ENCODE measurements at places on chromosomes 2 and 18.

DNA sequence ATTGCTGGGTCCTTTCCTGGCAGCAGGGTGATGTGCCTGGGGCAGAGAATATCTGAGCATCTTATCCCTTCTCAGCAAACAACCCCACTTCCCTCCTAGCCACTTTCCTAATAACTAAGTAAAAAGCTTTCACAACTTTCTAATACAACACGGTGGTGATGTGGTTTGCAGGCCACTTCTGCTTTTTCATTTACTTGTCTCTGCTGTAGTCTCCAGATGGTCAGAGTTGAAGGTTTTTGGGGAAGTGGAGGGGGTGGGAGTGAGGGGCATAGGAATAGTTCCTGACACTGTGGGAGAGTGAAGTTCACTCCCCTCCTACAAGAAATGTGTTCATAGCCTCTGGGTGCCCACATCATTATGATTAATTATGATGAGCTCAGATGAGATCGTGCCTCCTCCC lies 11.6 kb downstream of the OXER1 start:
- no peak for DNase-seq

- DNase-seq, result no peak
Measured at GRCh38 chr18:26562568-26562967, 14.2 kb upstream of the KCTD1 start.

DNA sequence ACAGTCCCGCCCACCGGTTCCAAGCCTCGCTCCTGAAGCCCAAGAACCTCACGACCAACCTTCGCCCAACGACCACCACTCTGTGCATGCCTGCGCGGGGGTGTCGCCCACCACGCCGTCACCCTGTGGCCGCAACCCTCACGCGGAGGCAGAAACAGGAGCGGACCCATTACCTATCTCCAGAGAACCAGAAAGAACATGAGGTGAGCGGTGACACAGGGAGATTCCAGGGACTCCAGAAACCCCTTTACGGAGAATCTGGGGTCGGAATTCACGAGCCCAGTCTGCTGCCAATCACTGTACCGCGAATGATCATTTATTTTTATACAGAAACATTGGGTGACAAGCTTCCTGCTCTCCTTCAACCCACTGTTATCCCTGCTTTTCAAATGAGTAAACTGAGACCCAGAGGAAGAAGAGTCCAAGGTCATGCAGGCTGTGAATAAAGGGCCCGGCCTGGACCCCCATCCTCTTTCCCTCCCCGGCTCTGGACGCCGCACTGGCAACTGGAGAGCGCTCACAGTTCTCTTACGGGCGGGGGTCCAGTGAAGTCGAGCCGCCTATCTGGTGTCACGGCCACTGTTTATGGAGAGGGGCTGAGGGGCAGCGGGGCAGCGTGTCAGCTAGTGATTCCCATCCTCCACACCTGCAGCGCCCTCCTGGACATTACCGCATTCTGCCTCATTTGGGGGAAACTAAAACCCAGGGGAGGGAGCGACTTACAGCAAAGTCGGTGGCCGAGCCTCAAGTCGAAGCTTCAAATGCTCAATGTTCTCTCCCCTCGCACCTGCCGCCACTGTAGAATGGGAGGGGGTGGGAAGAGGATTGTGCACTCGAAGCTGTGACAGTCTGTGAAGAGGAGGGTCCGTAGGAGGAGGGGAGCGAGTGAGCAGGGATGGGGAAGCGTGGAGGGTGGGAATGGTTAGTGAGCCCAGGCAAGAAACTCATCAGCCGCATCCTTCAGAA lies 723 bp upstream of the SLC30A3 start:
- DNase-seq, result no peak

DNA sequence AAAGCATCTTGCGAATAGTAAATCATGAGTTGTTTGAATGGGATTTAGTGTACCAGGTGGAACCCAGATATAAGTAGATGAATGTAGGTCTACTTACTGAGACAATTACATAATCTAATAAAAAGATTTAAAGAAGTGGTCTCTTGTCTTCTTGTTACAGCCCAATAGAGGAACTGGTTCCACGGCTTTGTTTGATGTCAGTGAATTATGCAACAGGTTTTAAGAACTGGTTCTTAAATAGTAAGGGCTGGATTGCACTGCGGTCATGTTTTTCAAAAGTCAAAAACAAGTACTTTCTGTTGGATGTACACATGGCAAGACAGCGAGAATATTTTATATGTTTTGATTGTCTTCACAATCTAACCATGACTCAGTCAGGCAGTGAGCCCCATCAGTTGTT lies 15.4 kb upstream of the SLC9A2 start:
- DNase-seq, result no peak

- DNase-seq, result no peak
Measured at GRCh38 chr2:151795646-151796240, 32.5 kb downstream of the ARL5A start.

DNA sequence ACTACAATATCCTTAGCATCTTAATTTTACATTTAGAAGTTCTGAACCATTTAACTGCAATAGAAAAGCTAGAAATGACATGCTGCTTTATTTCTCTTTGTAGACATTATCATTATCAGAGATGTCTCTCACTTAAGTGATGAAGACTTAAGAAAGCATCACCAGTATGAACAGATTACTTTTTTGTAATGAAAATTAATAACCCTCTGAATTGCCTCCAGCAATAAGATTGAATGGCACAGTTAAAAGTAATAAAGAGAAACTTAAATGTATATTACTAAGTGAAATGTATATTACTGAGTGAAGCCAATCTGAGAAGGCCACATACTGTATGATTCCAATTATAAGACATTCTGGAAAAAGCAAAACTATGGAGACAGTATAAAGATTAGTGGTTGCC lies 89.4 kb downstream of the PID1 start:
- DNase-seq, result no peak

GRCh38 chr2:26645762-26646161 lies 4.6 kb upstream of the CIB4 start:
- no peak for DNase-seq

- no peak for DNase-seq
Measured at GRCh38 chr2:198137733-198138132, 333.3 kb downstream of the PLCL1 start.

DNA sequence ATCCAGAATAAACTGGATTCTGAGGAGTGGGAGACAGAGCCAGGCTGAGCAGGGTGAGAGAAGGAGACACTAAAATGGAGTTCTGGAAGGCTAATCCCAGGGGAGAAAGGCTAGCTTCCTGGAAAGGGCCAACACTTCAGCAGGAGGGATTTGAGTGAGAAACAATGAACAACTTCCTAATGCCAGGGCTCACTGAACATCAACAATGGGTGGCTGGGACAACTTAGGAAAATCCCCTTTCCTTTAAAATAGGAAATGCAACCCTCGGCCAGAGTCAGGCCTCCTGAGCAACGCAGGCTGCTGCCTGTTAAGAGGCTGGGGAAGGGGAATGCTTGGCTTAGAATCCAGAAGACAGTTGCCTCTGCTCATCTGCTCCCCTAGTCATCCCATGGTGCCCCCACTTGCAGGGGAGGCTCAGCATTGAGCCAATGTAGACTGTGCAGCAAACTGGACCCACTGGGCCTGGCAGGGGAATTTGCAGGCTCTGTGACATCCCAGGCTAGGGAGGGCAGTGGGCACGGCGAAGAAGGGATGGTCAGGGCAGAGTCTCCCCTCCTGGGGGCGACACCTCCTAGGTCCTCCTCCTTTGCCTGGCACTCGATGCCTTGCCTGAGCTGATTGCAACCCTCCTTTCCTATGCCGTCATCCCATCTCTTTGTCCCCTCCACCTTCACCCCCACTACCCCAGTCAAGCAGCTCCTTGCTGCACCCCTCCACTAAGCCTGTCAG lies 182.5 kb downstream of the TNS1 start:
- no peak for DNase-seq

Data from effector memory CD8-positive, alpha-beta T cell (primary cell).